Stimulated activated CD8-positive, alpha-beta memory T cell treated with anti-CD3 and anti-CD28 coated beads, Interleukin-15, amount 100 ng/mL, for 24 hours (primary cell): ENCODE measurements at places on chromosomes 7 and 10.

DNA sequence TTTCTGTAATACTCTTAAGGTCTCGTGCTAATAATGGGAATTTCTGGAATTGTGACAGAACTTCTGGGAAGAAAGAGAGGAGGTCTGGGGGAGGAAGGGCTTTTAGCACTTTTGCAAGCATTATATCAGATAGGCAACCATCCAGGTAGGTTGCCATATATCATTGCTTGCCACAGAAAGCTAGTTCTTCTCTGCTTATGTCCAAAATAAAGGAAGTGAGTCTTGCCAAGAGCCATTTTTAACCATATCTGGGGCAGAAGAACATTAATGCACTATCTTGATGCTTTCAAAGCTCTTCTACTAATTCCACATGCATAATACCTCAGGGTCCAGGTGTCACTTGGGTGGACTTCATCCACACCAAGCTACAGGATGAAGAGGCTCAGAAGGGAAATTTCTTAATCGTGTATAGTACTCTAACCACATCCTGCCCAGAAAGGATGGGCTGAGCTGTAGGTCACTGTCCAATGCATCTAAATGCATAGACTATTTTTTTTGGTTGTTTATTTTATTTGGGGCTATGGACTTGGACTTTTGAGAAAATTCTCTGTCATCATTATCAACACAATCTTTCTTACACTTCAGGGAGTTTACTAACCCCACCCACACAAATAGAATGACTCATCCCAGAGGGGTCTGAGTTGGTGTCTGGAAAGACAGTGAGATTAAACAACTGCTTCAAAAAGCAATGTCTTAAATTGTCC is 68.9 kb upstream of the ADO start:
- DNase-seq = no peak

DNA sequence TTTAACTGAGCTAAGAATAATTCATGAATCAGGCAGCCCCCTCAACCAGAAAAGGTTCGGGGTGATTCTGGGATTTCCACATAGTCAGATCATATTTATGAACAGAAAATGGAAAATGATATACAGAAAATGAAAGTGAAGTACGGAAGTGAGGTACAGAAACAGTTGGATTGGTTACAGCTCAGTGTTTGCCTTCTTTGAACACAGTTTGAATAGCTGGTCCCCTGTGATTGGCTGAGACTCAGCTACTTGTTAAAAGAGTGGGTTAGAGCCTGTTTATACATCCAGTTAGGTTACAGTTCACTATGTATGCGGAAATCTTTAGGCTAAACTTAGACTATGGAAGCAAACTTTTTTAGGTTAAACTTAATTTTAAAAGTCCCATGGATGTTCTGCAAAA is 511.7 kb downstream of the PLXDC2 start:
- DNase-seq = no peak

- DNase-seq = no peak
These were observed 343.7 kb downstream of the PTEN start for GRCh38 chr10:88207121-88207546.

- DNase-seq = no peak
These were observed 194.4 kb upstream of the IMMP2L start for GRCh38 chr7:111756687-111757178.

DNA sequence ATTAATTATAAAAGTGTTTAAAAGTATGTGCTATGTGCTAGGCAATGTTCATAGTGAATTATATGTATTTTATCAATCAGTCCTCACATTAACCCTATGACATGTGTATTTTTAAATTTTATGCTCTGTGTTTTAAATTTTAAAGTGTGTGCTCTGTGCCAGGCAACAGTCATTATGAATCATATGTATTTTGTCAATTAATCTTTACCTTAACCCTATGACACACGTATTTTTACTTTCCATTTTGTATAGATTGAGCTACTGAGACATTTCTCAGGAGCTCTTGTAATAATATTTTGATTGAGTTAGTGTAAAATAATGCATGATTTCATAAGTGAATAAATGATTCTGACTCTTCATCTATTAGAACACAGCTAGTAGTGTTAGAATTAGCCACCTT is 117.8 kb downstream of the THSD7A start:
- DNase-seq = no peak

GRCh38 chr7:101804088-101804963 is 13.1 kb upstream of the CUX1 start:
- no peak for DNase-seq

DNA sequence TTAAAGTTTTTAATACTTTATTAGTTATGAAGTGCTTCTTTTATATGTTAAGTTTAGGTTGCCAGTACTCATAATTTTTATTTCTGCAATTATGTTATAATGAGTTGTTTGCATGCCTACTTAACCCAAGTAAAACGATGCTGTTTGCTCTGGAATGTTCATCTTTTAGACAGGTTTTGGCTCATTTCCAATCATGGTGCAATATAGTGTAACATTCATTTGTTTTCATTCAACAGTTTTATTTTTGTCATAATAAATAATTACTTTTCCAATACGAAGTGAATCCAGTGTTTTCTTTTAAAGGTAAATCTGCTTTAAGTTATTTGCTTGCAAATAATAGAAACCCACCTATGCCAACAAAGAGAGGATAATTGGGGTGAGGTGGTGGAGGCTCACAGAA is 22.1 kb downstream of the ARL5B start:
- DNase-seq = no peak

DNA sequence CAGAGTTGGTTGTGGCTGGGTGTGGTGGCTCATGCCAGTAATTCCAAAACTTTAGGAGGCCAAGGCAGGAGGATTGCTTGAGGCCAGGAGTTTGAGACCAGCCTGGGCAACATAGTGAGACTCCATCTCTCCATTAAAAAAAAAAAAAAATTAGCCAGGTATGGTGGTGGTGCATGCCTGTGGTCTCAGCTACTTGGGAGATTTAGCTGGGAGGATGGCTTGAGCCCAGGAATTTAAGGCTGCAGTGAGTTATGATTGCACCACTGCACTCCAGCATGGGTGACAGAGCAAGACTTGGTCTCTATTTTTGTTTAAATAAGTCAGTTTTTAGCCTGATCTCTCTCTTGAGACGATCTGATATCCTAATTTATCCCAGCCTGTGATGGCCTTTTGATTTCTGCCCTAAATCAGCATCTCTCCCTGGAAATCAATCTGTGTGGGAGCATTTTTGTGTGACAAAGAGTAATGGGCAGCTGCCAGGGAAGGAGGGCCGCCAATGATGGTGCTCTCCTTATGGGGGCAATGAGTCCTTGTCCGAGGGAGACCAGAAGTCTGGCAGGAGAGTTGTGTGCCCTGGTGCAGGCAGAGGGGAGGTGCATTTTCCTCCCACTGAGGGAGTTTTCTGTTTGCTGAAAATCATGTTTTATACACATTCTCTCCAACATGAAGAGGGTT is 111.0 kb downstream of the NRP1 start:
- DNase-seq = no peak

DNA sequence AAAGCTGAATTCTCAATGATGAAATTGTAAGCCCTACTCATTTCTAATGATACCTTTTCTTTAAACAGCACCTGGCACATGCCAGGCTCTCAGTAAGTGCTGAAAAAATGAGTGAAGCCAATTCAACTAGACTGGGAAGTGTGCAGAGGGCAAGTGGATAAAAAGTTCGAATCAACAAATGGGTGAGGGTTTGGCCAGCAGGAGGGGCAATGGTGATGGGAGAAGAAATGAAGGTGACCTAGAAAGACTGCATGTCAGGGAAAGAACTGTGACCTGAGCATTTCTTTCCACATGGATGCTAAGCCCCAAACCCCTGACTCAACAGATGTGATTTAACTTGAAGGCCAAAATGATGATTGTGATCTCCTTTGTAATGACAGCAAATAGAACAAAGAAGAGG is 54.6 kb downstream of the DKK1 start:
- DNase-seq = no peak

GRCh38 chr10:4647109-4647785 is 178.8 kb upstream of the AKR1E2 start:
- DNase-seq = no peak

GRCh38 chr10:65570143-65571010 is 1355.5 kb upstream of the LRRTM3 start:
- DNase-seq = no peak

DNA sequence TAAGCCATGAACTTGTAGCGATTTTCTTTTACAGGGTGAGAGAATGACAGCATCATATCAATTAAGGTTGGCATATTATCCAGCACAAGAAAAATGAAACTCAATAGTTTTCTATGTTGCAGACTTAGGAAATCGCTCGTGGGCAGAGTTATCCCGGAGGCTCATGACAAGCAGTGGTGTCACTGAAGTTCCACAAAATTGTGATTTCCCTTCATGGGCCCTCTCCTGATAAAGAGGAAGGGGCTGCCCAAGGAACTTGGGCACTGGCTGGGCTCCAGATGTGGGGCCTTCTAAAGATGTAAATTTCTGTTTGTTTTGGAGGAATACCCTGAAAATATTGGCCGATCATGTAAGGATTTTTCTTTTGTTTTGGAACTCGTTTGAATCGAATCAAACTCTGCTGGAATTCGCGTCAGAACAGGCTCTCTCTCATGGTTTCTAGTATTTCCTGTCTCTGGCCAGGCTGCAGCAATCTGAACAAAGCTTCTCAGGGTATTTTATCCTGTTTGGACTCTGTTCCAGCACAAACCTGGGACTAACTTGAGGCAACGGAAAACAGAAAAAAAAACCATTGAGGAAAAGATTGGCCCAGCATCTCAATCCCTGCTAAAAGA is 340.6 kb upstream of the NRP1 start:
- DNase-seq = no peak

DNA sequence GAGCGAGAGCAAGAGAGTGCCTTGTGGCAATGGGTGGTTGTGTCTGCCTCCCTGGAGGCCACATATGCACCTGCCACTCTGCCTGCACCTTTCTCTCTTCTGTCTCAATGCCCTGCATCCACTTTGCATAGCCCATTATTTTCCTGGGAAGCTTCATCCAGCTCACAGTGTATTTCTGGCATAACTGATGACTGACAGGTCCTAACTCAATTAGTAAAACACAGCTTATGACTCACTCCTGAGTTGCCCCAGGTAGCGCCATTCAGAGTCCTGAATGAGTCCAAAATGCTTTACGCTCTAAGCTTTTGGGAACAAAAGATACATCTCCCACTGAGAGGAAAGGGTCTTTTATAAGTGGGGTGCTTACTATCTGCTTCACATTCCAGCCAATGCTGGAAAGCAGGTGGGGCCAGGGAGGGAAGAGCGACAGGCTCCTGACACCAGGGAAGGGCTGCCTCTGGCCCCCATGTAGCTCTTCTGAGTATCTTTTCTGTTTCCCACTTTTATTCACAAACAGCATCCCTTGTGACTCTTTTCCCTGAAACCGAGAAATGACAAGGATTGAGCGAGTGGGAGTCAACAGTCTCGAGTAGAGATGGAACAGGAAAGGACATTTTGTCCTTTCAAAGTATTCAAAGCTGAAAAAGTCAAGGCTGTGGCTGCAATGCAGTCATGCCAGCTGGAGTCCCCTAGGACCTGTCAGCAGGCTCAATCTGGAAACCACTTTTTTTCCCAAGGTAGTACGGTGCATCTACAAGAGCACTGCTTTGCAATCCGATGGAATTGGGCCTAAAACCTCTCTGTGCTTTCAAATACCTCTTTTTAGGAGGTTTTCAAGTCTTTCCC is 479.3 kb upstream of the PODXL start:
- DNase-seq = no peak

DNA sequence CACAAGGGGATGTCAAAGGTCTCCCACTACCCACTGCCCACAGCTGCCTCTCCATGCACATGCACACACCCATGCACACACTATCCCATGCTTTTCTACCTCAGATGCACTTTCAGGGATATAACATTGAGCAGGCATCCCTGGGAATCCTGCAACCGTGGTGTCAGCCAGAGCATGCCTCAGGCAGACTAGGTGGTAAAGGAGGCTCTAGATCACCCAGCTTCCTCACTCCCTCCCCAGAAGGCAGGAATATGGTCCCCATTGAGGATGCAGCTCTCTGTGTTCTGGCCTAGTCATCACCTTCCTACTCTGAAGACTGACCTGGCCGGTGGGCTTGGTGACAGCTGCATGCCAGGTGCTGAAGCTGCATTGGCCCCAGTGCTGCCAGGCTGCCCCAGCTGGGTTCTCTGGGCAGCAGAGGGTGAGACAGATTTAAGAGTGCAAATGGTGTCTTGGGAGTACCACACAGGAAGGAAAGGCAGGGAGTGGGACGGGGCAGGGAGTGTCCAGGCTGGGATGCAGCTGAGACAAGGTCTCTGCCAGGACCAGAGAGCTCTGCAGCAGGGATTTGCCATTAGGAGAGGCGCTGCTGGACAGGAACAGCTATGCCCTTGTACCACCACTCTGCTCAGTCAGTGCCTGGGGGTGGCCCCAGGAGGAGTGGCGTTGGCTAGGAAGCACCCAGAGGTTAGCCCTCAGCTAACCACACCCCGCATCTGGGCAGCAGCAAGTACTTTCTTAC is 53.4 kb upstream of the GDF10 start:
- no peak for DNase-seq

- DNase-seq = no peak
These were observed 7.7 kb upstream of the GPR37 start for GRCh38 chr7:124773339-124773738.

- DNase-seq = no peak
These were observed 63.1 kb upstream of the ANKRD1 start for GRCh38 chr10:90983914-90984549.

DNA sequence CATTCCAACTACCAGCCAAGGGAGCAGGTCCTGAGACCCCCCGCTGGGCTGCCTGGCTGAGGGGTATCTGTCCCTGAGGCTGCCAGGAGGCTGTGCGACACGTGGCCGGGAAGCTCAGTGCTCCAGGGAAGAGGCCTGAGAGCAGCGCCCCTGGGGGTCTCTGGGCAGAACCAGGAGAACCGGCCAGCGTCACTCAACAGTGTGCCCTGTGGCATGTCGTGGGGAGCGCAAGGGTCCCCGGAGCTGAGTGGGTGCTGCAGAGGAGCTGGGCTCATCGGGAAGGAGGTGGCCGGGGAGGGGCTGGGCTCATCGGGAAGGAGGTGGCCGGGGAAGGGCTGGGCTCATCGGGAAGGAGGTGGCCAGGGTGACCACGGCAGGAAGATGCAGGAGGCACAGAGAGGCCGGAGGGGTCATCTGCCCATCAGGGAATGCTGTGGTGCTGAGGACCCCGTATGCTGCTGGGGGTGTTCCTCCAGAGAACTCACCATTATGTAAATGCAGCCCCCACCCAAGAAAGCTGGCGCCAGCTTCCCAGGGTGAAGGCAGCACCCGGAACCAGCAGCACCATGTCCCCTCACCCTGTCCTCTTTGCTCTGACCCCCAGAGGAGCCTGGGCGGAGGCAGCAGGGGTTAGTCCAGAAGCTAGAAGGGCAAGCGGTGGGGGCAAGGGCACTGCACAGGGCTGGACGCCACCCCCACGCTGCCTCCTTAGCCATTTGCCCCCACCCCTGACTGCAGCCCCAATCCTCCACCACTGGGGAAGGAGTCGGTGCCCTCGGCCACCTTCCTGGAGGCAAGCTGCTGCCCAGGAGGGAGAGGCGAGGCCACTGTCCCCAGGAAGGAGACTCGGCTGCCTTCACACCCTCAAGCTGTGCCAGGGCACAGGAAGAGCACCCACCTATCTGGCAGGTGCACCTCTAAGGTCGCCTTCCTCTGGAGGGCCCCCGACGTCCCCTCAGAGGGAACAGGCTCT is 33.3 kb downstream of the CALML3 start:
- no peak for DNase-seq

- no peak for DNase-seq
These were observed 89.6 kb downstream of the ATXN7L1 start for GRCh38 chr7:105786520-105787470.

GRCh38 chr7:1919539-1920265 is 249.6 kb downstream of the ELFN1 start:
- no peak for DNase-seq
